ENCODE measurements at places on chromosomes 16 and 17. TPM values are rescaled to one million over a fixed set of nuclear protein-coding genes. Genes with fewer than 3 reads are reported as not detected.

DNA sequence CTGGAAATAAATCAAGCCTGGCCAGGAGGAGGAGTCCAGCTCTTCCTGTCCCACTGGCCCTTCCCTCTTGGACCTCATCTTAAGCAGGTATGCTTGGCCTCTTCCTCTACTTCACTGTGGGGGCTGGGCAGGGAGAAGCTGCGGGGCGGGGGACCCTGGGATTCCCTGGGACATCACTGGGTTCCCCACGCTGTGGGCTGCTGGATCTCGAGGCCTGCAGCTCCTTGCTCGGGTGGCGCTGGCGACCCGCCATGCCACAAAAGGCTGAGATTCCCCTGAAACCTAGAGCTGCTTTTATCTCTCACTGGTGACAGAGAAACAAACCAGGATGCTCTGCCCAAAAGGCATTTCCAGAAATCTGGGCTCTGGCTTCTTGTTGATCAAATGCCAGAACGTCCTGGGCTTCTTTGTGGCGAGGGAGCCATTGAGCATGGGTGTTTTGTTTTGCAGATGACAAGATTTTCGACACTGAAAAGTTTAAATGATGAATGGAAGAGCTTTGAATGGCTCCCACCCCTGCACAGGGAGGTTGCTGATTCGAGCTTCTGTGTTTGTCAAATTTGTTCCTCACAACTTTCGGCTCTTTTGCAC lies 8.6 kb upstream of the PGS1 start:
- peak; percentile 34 for DNase-seq

DNA sequence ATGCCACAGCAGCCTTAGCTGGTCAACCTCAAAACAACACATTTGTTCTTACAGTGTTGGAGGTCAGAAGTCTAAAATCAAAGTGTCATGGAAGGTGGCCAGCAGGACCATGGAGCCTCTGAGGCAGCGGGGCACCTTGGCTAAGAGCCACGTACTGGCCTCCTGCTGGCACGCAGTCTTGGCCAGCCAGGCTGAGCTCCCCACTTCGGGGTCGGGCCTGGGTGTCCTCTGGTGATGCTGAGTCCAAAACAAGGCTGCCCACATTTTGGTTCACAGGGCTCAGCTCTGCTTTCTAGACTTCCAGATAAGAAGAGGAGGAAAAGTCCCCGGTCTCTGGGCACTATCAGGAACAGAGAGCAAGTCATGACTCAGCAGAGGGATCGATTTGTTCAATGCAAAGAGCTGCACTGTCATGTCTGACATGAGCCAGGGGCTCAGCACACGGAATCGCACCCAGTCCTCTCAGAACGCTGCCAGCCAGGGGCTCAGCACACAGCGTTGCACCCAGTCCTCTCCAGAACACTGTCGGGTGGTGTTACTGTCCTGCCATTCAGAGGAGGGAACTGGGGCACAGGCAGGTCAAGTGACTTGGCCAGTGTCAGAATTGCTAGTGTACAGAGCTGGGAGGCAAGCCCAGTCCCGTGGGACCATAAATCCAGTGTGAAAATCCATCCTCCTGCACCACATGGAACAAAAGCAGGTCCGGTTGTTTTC lies 2.5 kb downstream of the LGALS9 start:
- no peak for DNase-seq

Gene BOLA2
- 27.0 TPM for total RNA-seq

- DNase-seq, result no peak
These were observed 8.3 kb upstream of the GEMIN4 start for GRCh38 chr17:760371-760770.

Gene TGFB1I1
- total RNA-seq, result 37.5 TPM

- no peak for DNase-seq
These were observed 140.4 kb downstream of the RGS9 start for GRCh38 chr17:65277576-65277975.
